ENCODE measurements at places on chromosomes 2 and 18. TPM values are rescaled to one million over a fixed set of nuclear protein-coding genes. Genes with fewer than 3 reads are reported as not detected.

The TMEM247 gene
- not detected for total RNA-seq

The ASAP2 gene
- 5.9 TPM for total RNA-seq

GRCh38 chr2:215870986-215871385 lies 142.4 kb downstream of the MREG start:
- DNase-seq = no peak

DNA sequence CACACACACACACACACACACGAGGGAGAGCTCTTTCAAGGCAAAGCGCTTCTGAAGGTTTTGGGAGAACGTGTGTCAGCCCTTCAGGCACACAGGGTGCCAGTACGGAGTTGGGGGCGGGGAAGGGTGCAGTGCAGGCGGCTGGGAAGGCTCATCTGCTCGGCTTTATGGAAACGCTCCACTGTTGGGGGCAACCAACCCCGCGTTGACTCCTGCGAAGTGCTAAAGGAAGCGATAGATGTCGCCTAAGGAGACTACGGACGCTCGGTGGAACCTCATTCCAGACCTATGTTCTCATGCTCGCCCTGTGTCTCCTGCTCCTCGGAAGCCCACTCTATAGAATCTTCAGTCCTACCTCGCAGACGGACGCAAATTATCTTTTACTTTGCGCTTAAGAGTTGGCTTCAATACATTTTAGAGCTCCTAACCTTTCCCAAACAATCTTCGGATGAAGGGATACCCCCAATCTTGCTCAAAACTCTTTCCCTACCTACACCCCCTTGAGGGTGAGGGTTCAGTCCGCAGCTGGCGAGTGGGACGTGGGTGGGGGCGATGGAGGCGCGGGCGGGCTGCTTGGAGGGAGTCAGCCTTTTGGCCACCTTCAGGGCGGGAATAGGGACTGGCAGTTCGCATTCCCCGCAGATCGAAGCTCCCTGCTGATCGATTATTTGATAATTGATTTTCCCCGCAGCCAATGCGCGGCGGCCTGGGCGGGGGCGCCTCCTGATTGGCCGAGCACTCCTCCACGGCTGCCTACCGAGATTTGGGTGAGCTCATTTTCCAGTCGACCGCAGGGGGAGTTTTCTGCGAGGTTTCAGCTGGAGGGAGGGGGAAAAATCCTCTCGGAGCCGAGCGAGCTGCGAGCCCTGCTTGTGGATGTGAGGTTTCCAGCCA lies 1.9 kb upstream of the MEIS1 start:
- DNase-seq = peak; percentile 78

- no peak for DNase-seq
Observed at GRCh38 chr2:61967262-61967661, 61.8 kb downstream of the COMMD1 start.

DNA sequence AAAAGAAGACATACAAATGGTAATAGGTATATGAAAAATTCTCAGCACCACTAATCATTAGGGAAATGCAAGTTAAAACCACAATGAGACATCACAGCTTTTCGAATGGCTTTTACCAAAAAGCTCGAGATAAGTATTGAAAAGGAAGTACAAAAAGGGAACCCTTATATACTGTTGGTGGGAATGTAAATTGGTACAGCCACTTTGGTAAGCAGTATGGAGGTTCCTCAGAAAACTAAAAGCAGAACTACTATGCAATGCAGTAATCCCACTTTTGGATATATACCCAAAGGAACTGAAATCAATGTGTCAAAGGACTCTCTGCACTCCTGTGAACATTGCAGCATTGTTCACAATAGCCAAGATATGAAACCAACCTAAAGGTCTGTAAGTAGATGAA lies 107.5 kb upstream of the SPATS2L start:
- DNase-seq = no peak

DNA sequence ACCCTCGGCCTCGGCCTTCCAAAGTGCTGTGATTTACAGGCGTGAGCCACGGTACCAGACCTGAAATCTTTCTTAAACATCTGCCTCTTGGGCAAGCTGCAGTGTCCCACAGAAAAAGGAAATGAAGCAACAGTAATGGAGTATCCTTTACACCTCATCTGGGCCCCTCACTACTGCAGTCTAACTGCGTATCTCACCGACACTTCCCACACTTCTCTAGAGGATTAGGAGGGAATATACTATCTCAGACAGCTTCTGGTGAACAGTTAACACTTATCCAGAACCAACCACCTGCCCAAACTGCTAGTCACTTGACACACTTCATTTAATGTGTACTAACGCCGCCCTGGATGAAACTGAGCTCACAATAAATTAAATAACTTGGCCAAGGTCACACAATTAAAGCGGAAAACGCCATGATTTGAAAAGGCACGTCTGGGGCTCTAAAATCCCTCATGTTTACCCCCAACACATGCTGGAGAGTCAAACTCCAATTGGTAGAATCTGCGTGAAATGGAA lies 993 bp downstream of the COX7A2L start:
- DNase-seq = no peak

Data from liver (tissue), 10 donors.